ENCODE measurements at places on chromosomes 11 and 22. TPM values are rescaled to one million over a fixed set of nuclear protein-coding genes. Genes with fewer than 3 reads are reported as not detected.

The RAB3IL1 gene
- 20.3 TPM for total RNA-seq

DNA sequence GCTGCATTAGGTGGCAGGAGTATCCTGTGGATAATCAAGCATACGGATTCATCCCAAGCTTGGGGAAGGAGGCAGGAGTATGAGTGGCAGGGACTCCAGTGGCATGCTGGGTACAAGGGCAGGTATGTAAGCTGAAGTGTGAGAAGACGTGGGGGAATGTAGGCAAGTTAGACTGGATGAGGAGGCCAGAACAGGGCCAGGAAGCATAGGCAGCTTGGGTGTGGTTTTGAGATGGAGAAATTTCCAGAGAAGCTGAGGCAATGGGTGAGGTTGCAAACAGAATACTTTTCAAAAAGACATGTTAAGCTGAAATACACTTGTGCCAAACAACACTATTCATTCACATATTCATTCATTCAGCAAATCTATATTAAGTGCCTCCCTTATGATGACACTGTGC is 43.1 kb upstream of the AMOTL1 start:
- H3K27ac ChIP-seq: no peak overlapping the region
- no peak for DNase-seq
- H3K4me1 ChIP-seq: peaks cover 6% of the 10 kb centered on the region
- no peaks in the 10 kb centered on the region for H3K36me3 ChIP-seq

GRCh38 chr11:15625691-15626090 is 511.0 kb downstream of the INSC start:
- DNase-seq: no peak
- peaks cover 11% of the 10 kb centered on the region for H3K27me3 ChIP-seq

- DNase-seq: no peak
- H3K4me1 ChIP-seq: no peaks in the 10 kb centered on the region
- H3K36me3 ChIP-seq: no peaks in the 10 kb centered on the region
Observed at GRCh38 chr11:78727816-78728215, 153.2 kb upstream of the NARS2 start.

- peaks cover 9% of the 10 kb centered on the region for H3K27me3 ChIP-seq
- no peak overlapping the region for H3K4me3 ChIP-seq
- H3K27ac ChIP-seq: no peak overlapping the region
- no peaks in the 10 kb centered on the region for H3K36me3 ChIP-seq
Observed at GRCh38 chr11:8251616-8252295, 11.9 kb downstream of the LMO1 start.

GRCh38 chr22:20054034-20054427 is 26.0 kb upstream of the DGCR8 start:
- no peaks in the 10 kb centered on the region for H3K27me3 ChIP-seq
- no peaks in the 10 kb centered on the region for H3K4me1 ChIP-seq
- H3K4me3 ChIP-seq: no peak overlapping the region
- DNase-seq: peak; percentile 61
- H3K27ac ChIP-seq: no peak overlapping the region

DNA sequence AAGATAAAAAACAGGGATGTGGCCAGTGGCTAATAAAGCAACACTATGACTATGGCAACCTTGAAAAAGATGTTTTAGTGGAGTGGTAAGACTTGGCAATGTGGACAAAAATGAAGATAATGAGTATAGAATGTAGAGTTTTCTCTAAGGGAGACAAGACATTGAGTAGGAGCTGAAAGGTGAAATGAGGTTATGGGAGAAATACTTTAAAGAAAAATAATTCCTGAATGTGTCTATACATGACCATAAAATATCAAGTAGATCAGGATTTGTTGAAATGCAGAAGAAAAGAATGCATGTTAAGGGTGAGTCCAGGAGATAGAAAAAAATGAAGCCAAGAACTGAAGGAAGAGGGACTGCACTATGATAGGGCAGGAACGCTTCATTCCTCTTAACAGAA is 101.6 kb upstream of the CARD18 start:
- peaks cover 17% of the 10 kb centered on the region for H3K4me1 ChIP-seq
- DNase-seq: peak; percentile 21
- no peak overlapping the region for H3K4me3 ChIP-seq
- no peaks in the 10 kb centered on the region for H3K27me3 ChIP-seq
- H3K36me3 ChIP-seq: no peaks in the 10 kb centered on the region
